ENCODE measurements at places on chromosomes 16 and 17. TPM values are rescaled to one million over a fixed set of nuclear protein-coding genes. Genes with fewer than 3 reads are reported as not detected.

Gene KLHL10
- not detected for total RNA-seq

DNA sequence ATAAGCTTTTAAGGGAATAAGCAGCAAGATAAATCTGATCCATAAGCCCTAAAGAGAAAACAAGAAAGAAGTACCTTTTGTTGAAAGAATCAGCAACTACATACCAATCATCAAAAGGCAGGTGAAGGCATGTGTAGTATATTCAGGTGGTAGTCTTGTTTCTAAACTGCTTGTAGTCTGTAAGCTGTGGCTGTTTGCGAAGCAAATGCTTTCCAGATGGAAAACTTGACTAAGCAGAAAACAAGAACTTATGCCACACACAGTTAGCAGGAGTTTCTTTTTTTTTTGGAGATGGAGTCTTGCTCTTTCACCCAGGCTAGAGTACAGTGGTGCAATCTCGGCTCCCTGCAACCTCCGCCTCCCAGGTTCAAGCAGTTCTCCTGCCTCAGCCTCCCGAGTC is 5.7 kb downstream of the CBX1 start:
- no peak overlapping the region for H3K4me3 ChIP-seq
- peaks cover 32% of the 10 kb centered on the region for H3K4me1 ChIP-seq
- no peaks in the 10 kb centered on the region for H3K27me3 ChIP-seq

DNA sequence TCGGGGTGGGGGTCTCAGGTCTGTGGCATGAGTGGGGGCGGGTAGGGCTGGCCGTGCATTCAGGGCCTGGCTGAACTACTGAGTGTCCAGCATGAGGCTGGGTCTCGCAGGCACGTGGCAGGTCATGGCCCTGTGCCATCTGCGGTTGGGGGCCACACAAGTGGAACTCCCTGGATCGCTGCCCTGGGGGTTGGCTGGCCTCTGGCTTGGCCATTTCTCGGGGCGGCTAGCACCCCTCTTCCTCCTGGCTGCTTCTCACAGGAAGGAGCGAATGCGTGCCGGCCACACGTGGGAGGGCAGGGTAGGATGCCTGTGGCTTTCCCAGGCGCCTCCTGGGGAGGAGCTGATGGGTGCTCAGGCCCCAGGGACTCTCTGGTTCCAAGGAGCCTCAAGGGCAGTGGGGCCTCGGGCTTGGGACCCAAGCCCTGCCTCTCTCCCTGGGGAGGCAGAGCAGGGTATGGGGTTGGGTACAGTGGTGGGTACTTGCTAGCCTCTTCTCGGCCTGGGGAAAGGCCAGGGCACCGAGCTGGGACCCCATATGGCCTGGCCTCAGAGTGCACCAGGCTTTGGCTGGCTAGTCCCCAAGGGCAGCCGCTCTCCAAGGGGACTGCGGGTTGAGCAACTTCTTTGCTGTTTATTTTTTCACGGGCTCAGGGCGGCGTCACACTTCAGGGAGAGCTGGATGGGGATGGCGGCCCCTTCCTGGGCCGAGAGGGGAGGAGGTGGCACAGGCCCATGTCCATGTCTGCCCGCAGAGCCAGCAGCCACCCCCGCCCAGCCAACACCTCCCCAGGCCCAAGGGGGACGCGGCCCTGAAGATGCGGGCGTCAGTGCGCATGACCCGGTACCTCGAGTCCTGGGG is 37.5 kb downstream of the ADCY7 start:
- no peaks in the 10 kb centered on the region for H3K4me1 ChIP-seq
- H3K27me3 ChIP-seq: no peaks in the 10 kb centered on the region

DNA sequence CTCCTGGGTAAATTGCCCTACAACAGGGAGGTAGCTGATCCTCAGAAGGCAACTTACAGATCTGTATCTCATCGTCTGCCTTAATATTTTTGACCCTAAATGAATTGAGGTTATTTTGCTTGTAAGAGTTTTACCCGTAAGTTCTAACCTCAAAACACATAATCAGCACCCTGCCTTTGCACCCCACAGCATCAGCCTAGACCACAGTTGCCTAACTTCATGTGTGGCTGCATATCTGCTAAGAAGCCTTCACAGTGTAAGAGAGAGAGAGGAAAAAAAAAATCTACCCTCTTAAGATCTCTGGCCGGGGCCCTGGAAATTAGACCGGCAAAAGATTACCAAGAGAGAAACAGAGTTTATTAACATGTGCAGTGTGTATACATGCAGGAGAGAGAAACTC is 76.9 kb downstream of the ARHGAP44 start:
- H3K27ac ChIP-seq: no peak overlapping the region
- DNase-seq: no peak
- H3K36me3 ChIP-seq: no peaks in the 10 kb centered on the region
- no peaks in the 10 kb centered on the region for H3K4me1 ChIP-seq

DNA sequence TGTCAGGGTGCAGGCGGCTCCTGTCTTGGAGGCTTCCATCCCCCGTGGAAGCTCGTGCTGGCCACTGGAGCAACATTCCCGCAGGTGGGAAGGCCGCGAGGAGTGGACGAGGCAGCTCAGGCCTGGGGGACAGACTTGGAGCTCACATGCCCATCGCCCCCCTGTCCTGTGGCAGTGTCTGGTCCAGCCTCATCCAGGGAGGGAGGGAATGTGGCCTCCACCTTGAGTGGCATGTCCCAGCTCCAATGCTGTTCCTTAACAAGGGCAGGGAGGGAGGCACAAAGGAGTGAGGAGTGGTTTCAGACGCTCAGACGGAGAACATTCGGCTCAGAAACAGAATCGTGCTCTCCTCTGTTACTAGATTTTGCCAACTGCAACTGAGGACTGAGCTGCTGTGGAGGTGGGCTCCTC is 159.4 kb upstream of the CHMP6 start:
- peaks cover 30% of the 10 kb centered on the region for H3K36me3 ChIP-seq
- peaks cover 21% of the 10 kb centered on the region for H3K4me1 ChIP-seq
- DNase-seq: no peak
- H3K4me3 ChIP-seq: peak overlapping the region; percentile 73
- H3K27ac ChIP-seq: peak overlapping the region; percentile 92

All from Calu3 (cell line).